ENCODE measurements at places on chromosomes 4 and X.
A peak's percentile ranks its signal among the peaks of the same experiment; 100 is the strongest.

DNA sequence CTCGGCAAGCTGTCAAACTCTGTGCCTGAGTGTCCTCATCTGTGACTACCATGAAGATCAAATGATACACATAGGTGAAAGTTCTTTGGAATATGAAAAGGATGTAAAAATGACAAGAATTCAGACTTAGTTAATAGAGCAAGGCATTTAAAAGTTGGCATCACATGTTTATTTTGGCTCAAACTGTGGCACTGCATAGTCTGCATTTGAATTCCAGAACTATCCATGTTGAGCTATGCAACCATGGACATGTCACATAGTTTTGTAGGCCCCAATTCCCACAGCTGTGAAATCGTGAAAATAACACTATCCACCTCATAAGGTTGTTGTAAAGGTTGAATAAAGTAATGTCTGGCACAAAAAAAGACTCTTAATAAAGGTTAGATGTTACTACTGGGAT, 33.9 kb downstream of the AFF2 start:
- DNase-seq, result no peak

DNA sequence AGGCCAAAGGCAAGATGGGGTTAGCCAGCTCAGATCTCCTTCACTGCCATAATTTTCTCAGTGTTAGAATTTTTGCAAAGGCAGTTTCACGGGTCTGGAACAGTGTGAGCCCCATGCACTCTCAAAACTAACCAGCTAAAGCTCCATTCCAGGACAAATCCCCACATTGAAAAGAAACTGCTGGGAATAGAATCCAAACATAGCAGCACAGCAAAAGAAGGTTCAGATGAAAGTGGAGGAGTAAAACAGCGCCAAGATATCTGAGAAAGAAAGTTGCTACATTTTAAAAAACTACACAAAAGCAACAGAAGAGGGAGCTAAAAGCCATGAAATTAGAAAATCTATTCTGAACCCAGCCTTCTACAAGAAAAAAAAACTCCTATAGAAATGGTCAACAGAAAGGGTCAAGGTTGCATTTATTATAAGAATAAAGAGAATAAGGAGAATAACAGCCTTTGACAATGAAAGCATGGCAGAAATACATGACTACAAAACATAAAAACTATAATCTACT, 39.6 kb upstream of the SLC7A3 start:
- DNase-seq, result no peak

DNA sequence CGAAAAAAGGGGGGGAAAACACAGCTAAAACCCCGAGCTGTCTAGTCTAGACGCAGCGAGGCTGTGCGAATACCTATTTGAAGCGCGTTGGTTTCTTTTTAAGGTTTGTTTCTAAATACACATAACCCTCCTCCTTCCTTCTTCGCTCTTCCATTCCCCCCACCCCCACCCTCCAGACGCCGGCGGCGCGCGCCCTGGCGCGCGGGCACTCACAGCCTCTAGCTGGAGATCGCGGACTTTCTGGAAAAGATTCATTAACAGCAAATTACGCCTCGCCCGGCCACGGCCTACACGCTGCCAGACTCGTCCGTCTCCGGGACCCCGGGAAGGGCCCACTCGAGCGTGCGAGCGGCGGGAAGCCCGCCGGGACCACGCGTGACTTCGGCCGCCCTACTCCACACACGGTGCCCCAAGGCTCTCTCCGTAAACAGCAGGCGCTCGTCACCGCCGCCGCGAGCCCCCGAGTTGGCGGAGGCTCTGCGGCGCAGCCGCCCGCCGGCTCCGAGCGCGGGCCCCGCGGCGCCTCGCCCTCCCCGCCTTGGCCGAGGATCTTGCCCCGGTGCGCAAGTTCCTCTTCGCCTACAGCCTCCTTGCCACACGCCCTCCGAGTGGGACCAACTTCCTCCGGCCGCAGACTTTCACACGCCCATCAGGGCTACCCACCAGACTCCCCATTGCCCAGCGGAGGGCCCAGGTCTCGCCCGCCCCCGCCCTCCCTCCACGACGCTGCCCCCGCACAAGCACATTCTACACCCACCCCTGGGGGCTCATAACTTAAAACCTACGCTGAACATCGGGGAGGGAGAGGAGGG, 2.0 kb downstream of the BCOR start:
- DNase-seq, result no peak

DNA sequence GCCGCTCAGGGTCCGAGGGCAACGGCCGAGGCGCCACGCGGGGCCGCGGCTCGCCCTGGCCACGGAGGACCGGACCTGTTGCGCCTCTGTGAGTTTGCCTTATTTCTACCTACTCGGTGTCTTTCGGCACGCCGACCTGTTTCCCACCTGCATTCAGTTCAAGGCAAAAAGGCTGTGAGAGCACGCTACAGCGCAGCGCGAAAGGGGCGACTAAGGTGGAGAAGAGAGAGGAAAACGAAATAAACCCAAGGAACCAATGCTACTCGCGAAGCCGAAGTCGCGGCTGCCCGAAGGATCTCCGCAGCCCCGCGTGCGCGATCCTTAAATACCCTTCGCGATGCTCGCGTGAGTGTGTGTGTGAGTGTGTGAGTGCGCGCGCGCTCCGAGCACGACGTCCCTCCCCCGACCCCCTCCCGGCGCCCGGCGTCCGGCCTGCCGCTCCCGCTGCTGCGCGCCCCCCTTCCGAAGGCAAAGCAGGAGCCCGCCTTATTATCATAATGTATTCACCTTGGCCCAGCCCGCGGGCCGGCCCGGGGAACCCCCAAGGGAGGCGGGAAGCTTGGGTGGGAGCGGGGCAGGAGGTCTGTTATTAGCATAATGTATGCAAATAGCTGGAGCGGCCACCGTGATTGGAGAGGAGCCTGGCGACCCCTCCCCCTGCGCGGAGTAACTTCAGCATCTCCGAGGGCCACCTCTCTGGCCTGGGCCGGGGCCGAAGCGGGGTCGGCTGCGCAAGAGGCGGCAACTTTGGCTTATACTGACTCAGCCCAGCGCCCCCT, at the start of gene COL25A1:
Gene COL25A1 (minus strand): TSS at position 298 of the 779 bp plus-strand sequence.
- peak; percentile 10 for DNase-seq

GRCh38 chrX:42460706-42461105, 317.3 kb downstream of the PPP1R2C start:
- DNase-seq, result no peak

DNA sequence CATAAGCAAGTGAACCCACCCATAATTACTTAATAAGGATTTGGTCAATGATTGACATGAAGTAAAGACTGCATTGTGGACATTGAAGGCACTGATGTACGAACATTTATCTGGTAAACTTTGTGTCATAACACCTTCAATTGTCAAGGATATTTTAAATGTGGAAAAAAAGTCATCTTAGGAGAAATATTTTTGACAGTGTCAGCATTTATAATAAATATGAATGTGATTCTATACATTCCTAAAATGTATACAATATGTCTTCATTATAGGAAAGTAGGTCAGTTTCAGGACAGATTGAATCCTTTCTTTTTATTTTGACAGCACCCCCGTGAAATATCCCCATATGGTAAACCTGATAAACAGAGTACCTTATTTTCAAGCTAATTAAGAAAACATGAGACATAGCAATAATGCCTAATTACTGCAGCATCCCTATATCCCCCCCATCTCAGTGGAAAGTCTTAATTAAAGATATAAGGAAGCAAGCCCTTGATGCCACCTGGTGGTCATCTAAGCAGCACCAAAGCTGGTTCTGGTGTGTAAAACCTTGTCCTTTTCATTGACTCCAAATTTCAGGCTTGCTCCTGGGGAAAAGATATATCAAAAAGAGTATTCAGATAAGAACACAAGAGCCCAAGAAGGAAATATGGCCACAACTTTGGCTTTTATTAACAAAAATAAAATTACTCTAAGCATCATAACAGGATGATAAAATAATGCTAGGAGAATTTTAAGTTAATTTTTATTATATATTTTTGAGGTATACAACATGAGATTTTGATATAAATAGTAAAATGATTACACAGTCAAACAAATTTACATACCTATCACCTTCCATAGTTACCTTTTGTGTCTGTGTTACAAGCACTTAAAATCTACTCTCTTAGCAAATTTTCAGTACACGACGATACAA, 379.7 kb downstream of the TLL1 start:
- no peak for DNase-seq

DNA sequence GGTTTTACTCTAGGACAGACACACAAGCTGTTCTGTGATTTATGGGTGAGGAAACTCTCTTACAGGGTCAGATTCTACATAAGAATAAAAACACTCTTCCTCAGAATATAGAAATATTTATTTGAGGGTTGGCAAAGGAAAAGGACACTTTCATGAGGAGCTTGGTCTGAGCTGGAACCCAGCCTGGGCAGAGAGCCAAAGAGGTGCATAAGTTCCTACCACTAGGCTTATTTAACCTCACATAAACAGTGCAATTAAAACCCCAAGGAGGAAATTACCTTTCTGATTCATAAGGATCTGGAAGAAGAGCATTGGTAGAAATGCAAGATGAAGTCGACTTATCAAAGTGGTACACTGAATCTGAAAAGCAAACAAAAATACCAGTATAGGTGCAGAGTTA, 32.9 kb downstream of the SETD7 start:
- DNase-seq, result no peak

DNA sequence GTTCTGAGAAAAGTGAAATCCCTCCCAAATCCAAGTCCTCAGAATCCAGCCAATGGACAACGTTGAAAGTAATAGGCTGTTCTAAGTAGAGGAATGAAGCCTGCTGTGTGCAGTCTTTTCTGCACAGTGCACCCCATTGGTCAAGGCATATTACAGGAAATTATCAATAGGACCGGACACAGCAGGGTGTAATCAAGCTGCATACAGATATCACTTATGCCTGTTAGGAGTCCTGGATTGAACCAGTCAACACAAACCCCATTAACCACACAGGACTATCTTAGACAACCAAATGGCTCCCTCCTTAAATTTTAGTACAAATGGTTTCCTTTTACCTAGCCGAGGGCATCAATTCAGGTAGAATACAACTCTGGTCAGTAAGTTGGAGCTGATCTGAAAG, 34.2 kb upstream of the MAGEA8 start:
- no peak for DNase-seq

- DNase-seq, result no peak
These were observed 821 bp downstream of the PLK4 start for GRCh38 chr4:127881563-127881864.

DNA sequence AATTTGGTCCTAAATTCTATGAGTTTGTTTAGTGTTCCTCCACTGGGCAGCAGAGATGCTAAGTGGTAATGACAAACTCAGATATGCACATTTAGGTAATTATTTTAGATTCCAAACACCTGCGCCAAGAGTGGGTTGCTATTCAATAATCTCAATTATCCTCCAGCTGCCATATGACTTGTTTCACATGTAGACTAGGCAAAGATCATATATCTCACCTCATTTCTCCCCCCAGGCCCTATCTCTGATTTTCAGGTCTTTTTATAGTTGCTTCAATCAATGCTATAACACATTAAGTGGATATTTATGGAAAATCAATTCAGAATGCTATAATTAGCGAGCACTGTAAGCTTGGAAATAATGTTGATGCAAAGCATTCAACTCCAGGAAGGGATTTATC, 217.6 kb downstream of the KCTD8 start:
- DNase-seq, result no peak

DNA sequence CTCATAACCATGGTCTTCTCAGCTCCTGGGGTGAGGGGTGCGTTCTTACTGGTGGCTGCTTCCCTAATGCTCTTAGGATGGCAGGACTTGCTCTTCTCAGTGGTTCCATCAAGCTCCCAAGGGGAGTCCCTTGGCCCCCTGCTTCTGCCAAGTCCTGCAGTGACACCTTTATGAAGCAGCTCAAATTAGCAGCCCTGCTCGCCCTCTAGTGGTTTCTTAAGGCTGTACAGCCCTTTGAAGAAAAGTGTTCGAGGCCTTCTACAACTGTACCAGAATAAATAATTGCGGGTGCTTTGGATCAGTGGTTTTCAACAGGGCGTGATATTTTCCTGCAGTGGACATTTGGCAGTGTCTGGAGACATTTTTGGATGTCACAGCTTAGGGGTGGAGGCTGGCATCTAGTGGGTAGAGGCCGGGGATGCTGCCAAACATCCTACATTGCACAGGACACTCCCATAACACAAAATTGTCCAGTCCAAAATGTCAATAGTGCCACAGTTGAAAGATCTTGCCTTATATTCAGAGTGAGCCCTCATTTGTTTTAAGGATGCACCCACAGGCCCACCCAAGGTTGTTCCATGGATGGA, 204.7 kb upstream of the S100G start:
- peak; percentile 18 for DNase-seq

GRCh38 chr4:62087706-62088105, 887.6 kb downstream of the ADGRL3 start:
- no peak for DNase-seq

DNA sequence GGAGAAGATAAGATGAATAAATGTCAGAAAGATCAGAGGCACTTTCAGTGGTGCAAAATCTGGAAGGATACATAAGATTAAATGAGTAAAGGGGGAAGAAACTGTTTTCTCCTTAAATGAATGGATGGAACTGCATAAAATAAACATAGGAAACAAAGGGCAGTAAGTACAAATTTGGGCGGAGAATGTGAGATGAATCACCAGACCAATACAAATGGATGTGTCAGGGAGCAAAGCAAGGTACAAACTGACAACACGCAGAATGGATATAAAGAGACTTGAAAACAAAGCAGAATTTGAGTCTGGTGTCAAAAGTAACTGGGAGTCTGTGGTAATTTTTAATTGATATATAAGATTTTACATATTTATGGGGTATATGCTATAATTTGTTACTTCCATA, 175.3 kb upstream of the PCDH18 start:
- no peak for DNase-seq

- DNase-seq, result peak; percentile 57
These were observed 80.4 kb upstream of the GPC4 start for GRCh38 chrX:133495464-133496391.

GRCh38 chrX:150405576-150405975, 42.5 kb downstream of the MAMLD1 start:
- no peak for DNase-seq

DNA sequence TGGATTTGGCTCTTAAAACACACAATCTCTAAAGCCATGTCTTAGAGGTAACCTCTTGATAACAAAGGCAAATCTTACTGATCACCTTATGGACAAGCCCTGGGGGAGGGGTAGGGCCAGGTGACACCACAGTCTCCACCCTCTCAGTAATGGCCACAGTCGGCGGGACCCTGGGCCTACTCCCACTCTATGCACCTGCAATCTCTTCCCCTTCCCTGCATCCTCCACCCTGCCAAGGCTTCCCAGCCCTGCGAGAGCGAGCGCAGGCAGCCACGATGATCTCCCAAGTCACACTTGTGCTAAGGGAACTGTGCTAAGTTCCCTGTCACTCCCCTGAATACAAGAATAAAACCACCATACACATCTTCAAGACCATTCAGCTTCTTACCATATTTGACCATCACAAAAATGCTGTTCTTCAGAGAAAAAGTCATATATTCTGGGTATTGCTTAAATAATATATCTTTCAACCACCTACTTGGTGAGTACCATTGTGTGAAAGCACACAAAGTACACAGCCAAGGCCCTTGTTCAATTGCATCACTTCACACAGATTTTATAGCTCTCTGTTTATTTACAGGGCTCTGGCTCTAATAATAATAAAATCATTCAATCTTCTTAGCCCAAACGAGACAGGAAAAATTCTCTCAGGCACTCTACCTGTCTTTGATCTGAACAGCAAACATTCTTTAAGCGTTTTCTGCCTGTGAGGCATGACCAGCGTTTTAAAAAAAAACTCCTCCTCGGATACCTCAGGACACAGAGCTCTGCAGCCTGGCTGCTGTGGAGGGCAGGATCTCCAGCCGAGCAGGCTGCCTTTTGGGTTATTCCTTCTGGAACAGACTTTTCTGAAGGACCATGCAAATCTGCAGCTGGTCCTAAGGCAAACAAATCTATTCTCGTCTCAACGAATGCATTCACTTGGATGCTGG, 115.7 kb upstream of the MAP3K15 start:
- DNase-seq, result no peak

- no peak for DNase-seq
These were observed 33.5 kb downstream of the CTBP1 start for GRCh38 chr4:1215141-1216075.

- no peak for DNase-seq
These were observed 444.7 kb downstream of the IQCM start for GRCh38 chr4:149370785-149371420.

All from mucosa of gallbladder (tissue), 1 donor.